ENCODE measurements at places on chromosomes 16 and 17.

GRCh38 chr17:1241929-1242328 lies 28.3 kb upstream of the BHLHA9 start:
- DNase-seq = no peak

GRCh38 chr16:11312718-11313492 lies 31.8 kb upstream of the PRM1 start:
- DNase-seq = peak; percentile 21

- no peak for DNase-seq
These were observed 754 bp upstream of the NOXO1 start for GRCh38 chr16:1982013-1982433.

- DNase-seq = peak; percentile 13
These were observed 20.6 kb downstream of the MAP2K4 start for GRCh38 chr17:12041312-12041711.

DNA sequence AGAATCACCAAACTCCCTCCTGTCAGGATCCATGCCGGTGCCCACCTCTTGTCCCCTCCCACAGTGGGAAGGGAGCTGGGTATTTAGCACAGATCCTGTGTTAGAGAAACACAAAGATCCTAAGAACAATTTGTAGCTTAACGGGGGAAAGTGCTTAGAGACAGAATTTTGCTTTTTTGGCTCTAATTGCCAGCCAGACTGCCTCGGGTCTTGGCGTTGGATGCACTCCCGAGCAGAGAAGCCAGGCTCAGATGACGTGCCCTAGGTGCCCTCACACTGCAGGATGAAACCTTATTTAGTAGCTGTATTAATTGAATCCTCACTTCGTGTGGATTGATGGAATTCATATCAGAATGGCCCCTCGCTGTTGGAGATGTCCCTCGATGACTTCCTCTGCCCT lies 22.5 kb upstream of the MAF start:
- DNase-seq = no peak

DNA sequence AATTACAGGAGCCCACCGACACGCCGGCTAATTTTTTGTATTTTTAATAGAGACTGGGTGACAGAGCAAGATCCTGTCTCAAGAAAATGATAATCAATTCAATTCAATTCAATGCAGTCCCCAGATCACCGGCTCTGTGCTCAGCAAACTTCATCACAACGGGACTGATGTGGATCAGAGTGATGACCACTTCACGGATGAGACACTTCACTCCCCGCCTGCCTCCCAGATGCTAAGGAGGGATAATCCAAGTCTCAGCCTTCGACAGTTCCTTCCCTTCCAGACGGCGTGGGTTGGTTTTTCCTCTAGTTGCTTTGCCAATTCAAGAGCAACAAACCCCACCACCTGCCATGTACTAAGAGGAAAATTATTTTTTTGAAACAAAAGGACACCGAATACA lies 93.8 kb downstream of the ZDHHC7 start:
- no peak for DNase-seq

- no peak for DNase-seq
These were observed 72.0 kb downstream of the CMIP start for GRCh38 chr16:81516478-81517149.

- peak; percentile 88 for DNase-seq
These were observed 4.3 kb downstream of the THOC6 start for GRCh38 chr16:3027983-3028715.

DNA sequence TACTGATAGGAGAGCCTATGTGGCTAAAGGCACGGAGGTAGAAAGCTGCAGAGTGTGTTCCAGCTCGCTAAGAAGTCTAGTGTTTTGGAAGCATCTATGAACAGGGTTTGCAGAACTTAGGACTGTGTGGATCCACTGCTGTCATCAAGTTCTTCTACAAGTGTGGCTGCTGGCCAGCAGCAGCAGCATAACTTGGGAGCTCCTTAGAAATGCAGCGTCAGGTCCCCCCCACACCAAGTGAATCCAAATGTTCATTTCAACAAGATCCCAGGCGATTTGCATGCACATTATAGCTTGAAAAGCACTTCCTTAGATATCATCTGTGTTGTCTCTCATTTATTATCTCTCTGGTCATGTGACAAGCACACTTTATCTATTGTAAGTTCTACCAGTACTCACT lies 131.9 kb upstream of the SHISA6 start:
- DNase-seq = no peak

- no peak for DNase-seq
These were observed 87.5 kb upstream of the WSB1 start for GRCh38 chr17:27206447-27206846.

GRCh38 chr17:66949501-66949900 lies 15.0 kb upstream of the CACNG4 start:
- no peak for DNase-seq

- peak; percentile 65 for DNase-seq
These were observed 112.4 kb downstream of the SPECC1 start for GRCh38 chr17:20121359-20122253.

DNA sequence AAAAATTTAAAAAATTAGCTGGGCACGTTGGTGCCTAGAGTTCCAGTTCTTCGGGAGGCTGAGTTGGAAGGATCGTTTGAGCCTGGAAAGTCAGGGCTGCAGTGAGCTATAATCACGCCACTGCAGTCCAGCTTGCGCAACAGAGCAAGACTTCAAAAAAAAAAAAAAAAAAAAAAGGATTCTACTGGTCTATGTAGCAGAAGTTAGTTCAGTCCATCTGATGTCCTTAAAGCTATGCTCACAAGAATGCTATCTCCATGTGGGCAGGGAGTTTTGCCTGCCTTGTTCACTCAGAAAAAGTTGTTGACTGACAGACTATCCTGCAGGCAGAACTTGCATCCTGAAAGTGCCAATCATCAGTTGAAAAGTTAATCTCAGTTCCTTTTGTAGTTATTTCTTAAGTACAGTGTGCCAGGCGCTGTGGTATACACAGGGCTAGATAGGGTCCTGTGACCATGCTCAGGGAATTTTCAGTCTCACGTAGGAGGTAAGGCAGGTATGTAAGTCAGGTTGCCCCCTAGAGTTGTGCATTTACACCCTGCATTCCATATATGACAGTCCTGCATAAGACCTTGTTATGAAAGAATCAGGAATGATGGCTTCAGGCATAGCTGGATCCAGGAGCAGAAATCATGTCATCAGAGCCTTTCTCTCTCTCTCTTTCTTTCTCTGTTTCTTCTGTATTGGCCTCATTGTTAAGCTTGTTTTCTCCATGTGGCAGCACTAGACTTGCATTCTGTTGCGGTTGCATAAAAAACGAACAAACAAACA lies 7.6 kb downstream of the SYT17 start:
- no peak for DNase-seq

GRCh38 chr17:34895383-34895782 lies 65.9 kb downstream of the CCT6B start:
- DNase-seq = no peak
